ENCODE measurements at places on chromosomes 6 and 20. TPM values are rescaled to one million over a fixed set of nuclear protein-coding genes. Genes with fewer than 3 reads are reported as not detected.

DNA sequence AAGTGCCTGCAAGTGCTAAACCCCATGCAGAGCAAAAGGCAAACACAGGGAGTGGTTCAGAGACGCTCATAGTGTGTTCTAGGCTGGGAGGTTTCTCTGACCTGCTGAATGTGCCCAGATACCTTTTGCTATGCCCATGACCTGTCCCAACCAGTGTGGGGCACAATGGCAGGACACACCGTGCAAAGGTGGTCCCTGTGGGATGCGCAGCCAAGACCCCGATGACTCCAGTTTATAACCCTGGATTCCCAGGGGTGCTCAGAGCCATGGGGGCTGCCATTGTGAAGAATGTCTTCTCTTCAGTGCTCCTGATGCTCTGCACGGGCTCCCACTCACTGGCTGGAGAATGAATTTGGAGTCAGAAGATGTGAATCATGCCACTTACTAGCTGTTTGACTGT lies 2.2 kb upstream of the NINL start:
- DNase-seq, result no peak

Gene UFL1
- total RNA-seq, result 20.7 TPM

- DNase-seq, result no peak
Observed at GRCh38 chr6:142940487-142940886, 4.5 kb downstream of the HIVEP2 start.

GRCh38 chr6:72619883-72620696 lies 1.8 kb upstream of the KCNQ5 start:
- DNase-seq, result peak; percentile 50

GRCh38 chr6:27785294-27785693 lies 126.9 kb downstream of the OR2B2 start:
- DNase-seq, result no peak

Gene KCNQ5
- 0.35 TPM for total RNA-seq

Gene NOX3
- total RNA-seq, result not detected

Gene TSPYL4
- total RNA-seq, result 12.8 TPM

GRCh38 chr6:31355583-31355948 lies 1.4 kb downstream of the HLA-B start:
- no peak for DNase-seq

Gene KCTD20
- 37.2 TPM for total RNA-seq

GRCh38 chr6:14286634-14287428 lies 169.3 kb downstream of the CD83 start:
- DNase-seq, result no peak

GRCh38 chr6:54320871-54321270 lies 12.6 kb downstream of the TINAG start:
- DNase-seq, result no peak

Gene RIPOR3
- 11.0 TPM for total RNA-seq

GRCh38 chr6:20584100-20584731 lies 50.0 kb downstream of the CDKAL1 start:
- no peak for DNase-seq

DNA sequence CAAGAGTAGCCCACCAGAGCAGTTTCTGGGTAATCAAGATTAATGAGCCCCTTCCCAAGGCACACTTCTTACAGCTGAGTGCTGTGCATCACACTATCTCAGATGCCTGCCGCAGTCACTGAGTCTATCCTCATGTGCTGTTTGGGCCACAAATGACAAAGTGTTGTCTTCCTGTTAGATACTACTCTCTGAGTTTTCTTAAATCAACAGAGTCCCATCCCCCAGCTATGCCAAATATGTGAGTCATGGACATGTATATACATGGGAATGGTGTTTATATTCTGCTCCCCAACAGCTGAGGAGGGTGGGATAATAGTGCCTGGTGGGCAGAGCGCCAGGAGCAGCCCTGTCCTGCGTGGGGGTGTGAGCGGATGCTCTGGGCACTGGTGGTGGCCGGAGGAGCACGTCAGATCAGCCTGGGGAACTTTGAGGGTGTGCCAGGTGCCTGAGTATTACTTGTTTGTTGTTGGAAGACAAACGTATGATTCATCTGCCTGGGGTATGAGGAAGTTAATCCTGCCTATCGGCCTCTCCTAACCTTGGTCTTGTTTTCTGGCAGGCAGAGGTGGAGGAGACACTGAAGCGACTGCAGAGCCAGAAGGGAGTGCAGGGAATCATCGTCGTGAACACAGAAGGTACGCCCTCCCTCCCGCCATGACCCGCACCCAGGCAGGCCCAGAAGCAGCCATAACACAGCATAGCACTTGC lies 9.6 kb downstream of the DYNLRB1 start:
- peak; percentile 77 for DNase-seq

- no peak for DNase-seq
Observed at GRCh38 chr6:108676555-108676954, 115.8 kb downstream of the FOXO3 start.

- DNase-seq, result peak; percentile 24
Observed at GRCh38 chr6:34146801-34147592, 1.1 kb upstream of the GRM4 start.

DNA sequence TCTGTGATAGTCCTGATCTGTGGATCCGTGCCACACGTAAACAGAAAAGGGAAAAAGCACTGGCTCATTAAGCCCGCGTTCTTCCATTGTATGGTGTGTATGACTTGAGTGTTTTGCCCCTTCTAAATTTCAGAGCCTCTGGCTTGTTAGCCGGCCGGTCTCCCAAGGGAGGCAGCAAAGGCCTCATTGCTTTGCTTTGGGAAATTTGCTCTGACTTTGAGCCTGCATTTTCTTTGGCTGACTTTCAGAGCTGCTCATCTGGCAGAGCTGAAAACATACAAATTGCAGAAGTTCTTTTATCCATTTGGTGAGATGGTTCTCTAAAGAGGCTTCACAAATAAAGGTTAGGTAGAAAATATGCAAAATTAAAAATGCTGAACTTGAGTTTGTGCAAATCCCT lies 123.0 kb downstream of the UTRN start:
- no peak for DNase-seq

Measured in lower lobe of right lung (tissue), 2 donors.